ENCODE measurements at places on chromosomes 12 and 14. TPM values are rescaled to one million over a fixed set of nuclear protein-coding genes. Genes with fewer than 3 reads are reported as not detected.

GRCh38 chr12:108720757-108721514, 10.4 kb downstream of the CORO1C start:
- peak; percentile 66 for DNase-seq

DNA sequence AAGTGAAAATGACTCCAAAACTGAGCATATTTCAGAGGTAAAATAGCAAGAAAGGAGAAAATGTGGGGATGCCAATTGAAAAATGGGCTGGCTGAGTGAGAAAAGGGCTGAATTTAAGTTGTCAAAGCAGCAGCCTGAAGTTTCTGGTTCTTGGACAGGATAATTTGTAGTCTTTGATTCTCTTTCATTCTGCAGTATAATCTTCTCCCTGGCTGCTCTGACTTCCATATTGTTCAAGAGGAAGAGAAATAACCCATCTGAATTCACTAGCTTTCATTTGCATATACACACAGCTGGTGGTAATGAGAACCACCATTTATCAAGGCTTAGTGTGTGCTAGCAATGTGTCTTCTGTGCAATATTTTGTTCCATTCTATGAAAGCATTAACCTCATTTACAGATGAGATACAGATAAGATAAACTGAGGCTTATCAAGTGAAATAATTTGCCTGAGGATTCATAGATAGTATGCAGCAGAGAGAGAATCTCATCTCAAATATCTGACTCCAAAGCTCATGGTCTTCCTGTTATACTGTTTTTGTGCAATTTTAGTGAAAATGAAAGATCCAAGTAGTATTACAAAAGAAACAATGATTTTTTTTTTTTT, 184.2 kb downstream of the TMTC2 start:
- no peak for DNase-seq

DNA sequence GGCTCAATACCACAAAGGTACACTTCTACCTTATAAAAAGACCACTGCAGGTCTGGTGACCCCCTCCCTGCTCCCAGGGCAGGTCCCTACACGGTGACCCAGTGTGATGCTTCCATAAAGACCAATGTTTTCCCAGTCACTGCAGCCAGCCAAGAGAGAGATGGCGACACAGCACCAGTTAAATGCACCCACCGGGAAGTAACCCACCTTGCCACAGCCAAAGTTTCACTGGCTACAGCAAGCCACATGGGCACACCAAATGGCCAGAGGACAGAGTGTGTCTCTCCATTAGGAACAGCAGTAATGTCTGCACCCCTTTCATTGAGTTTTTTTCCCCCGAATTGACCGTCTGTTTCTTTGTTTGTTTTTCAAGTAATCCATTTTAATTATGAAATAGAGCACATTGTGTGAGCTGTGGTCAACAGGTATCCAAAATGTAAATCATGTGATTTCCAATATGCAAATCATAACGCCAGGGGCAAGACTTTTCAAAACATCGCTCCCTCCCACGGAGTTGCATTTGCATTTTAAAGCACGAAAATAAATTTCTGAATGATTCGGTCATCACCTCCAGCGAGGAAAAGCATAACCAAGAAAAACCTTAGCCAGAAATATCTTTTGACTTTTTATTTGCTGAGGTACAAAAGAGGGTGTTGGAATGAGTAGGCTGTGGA, 48.9 kb upstream of the EML1 start:
- no peak for DNase-seq

Gene ENDOU
- not detected for total RNA-seq

Gene KLHDC1
- total RNA-seq: 0.05 TPM

GRCh38 chr14:35385042-35385839, 19.3 kb downstream of the NFKBIA start:
- peak; percentile 78 for DNase-seq

Gene ABCC9
- total RNA-seq: 0.02 TPM

DNA sequence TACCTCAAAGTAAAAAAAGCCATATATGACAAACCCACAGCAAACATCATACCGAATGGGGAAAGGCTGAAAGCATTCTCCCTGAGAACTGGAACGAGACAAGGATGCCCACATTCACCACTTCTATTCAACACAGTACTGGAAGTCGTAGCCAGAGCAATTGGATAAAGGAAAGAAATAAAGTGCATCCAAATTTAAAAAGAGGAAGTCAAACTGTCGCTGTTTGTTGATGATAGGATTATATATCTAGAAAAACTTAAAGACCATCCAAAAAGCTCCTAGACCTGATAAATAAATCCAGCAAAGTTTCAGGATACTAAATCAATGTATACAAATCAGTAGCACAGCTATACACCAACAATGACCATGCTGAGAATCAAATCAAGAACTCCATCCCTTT, 5.2 kb downstream of the NDUFA12 start:
- no peak for DNase-seq

Measured in A172 (cell line).